ENCODE measurements at places on chromosomes 6 and 20.
A peak's percentile ranks its signal among the peaks of the same experiment; 100 is the strongest.

GRCh38 chr6:18388942-18389341 is 1.8 kb downstream of the RNF144B start:
- DNase-seq, result no peak

GRCh38 chr6:101585501-101585900 is 192.0 kb downstream of the GRIK2 start:
- no peak for DNase-seq

GRCh38 chr20:5657190-5657875 is 92.9 kb upstream of the SHLD1 start:
- DNase-seq, result peak; percentile 34

DNA sequence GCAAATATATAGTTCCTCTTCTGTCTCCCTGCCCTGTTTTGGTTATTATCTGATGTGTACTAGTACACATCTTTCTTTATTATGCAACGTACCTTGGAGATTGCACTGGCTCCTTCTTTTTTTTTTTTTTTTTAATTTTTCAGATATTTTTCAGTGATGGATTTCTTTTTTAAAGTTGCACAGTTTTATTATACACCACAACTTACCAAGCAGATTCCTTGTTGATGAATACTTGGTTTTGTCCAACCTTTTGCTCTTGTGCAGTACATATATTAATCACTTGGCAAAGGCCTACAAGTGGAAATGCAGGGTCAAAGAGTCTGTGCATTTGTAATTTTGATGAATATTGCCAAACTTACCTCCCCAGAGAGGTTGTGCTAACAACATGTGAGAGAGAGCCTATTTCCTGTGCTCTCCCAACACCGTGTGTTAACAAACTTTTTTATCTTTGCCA is 50.1 kb upstream of the RNF24 start:
- DNase-seq, result no peak

DNA sequence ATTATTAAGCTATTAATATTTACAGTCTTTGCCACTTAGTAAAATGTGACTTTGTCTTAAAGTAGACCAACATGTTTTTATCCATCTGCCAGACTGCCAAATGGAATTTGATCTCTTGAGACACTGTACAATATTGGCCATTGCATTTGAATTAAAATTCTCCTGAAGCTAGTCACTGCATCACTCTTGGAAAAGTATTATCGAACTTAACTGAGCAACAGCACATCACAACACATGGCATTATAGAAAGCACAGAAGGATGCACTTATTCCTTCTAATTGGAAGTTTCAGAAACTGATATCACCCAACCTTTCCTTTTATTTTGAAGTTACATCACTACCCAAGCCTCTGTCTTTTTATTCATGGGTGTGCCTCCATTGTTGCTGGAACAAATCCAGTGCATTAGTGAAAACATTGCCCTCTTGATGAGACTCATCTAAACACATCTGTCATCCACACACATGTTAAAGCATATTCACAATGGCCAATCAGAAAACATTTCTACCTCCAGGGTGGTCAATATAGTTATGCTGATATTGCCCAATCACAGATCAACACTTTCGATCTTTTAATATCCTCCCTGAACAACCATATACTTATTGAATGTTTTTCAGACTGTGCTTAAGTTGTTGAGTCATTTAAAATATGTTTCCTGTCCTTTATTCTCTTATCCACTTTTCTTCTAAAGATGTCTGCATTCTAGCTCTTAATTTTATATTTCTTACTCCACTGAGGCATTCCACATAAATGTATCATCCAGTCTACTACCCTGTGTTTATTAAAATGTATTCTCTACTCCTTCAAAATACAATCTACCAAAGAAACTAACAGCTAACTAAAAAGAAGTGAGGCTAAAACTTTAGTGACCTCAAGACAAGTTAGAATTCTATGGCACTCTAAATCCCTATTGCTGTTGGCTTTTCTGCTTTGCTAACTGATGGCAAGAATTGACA is 535.0 kb downstream of the RFPL4B start:
- DNase-seq, result no peak

GRCh38 chr6:156963712-156964700 is 186.8 kb downstream of the ARID1B start:
- DNase-seq, result peak; percentile 73

DNA sequence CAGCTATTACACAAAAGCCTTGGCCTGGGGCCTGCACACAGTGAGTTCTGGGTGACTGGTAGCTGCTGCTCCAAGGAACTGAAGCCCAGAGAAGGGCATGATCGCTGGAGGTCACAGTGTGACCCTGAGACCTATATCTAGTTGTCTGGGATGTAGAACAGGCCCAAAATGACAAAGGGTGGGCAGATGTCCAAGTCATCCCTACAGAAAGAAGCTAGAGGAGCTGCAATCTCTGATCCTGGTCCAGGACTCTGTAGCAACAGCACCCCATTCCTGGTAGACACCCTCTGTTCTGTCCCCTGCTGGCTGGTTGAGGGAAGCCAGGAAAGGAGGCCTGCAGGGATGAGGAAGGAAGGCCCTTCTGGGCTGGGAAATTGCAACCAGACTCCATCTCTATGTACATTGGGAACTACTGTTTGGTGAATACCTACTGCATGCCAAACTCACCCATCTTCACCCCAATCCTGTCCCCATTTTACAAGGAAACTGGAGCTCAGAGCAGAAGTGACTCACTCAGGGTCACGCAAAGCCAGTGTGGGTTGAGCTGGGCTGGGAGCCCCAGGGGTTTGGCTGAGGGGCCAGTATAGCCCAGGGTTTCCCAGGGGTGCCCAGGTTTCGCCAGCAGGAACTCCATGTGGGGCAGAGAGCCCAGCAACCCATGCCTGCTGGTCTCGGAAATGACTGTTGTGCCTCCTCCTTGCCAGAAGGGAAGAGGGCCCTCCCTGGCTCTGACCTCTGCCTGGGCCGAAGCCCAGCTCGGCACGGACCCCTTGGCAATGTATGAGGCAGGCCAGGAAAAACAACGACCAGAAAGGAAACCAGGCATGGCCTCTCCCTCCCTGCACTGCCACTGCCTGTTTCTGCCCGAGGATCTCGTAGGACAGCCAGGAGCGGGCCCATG is 44.9 kb upstream of the TLDC2 start:
- peak; percentile 74 for DNase-seq

GRCh38 chr6:77620278-77620882 is 32.5 kb upstream of the MEI4 start:
- DNase-seq, result no peak

DNA sequence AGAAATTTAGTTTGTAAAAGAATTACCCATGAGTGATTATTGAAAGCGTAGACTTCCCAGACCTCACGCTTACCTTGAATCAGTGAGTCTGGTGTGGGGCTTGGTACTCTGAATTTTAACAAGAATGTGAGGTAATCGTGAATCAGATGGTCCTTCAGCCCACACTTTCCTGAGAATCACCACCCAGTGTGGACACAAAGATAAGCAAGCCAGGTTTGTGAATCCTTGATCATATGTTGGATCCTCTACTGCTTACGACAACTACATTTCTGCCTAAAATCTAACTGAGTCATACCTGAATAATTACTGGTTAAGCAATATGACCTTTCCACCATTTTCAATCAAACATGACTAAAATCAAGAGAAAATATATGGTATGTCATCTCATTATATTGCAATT is 589.3 kb downstream of the TFAP2A start:
- DNase-seq, result no peak

DNA sequence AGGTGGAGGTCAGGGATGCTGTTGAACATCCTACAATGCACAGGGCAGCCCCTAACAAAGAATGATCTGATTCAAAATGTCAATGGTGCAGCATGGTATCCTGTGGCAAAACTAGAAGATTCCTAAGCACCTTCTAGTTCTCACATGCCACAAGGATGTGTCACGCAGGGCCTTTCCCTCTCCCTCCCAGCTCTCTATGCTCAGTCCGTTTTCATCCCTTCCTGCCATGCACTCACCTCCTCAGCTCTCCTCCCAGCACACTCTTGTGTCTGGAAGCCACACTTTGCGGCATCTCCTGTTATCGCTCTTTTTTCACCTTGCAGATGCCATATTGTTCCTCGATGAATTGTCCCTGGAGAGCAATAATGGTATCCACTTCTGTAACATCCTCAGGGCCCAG is 263.4 kb downstream of the CDC5L start:
- no peak for DNase-seq

DNA sequence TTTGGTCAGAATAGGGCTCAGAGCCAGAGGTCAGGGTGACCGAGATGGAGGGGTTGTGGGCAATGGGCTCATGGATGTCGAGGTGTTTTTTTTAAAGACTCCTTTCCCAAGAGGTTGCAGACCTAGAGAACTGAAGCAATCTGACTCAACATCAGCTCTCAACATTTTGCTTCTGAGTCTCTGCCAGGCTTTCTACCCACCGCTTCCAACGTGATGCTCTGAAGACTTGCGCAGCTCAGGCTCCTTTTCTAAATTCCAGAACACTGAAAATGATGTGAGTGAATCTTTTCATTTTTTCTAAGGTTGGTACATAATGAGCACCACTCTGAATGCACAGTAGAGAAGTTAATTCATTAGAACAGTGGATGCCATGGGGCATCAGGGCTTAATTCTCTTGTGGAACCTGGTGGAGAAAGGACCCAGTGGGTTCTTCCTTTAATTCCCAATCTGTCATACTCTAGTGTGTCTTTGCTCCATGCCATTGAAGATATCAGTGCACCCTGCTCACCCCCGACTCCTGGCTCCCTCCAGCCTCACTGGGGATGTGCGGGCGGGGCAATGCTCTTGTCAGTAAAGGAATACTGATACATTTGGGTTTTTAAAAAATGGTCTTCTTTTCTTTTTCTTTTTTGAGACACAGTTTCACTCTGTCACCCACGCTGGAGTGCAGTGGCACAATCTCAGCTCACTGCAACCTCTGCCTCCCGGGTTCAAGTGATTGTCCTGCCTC is 17.0 kb upstream of the KIF13A start:
- DNase-seq, result no peak

DNA sequence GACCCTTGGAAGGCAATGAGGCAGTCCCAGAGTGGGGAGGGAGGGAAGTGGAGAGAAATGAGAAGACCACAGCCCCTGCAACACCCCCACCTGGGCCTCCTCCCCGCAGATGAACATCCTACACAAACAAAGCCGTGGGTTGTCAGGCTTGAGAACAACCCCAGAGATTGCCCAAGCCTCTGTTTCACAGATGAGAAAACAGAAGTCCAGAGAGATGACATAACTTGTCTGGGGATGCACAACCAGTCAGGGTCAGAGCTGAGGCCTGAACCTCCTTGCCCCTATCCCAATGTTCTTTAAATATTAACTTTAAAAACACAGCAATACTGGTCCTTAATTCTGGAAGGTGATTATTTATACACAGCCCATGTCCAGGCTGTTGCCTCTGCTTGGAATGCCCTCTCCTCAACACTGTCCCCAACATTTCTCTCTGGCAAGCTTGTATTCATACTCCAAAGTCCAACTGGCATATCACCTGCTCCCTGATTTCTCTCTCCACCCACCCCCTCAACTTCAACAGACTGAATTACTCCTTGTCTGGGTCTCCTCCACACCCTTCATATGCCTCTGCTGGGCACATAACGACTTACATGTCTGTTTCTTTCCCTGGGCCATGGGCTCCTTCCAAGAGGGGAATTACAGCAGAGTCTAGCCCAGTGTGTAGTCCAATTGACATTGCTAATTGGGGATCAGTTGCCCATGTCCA is 135.5 kb upstream of the LRFN2 start:
- DNase-seq, result no peak

- DNase-seq, result peak; percentile 50
These were observed 12.2 kb upstream of the NCOA3 start for GRCh38 chr20:47489448-47489872.

- no peak for DNase-seq
These were observed 68.6 kb downstream of the ZDHHC14 start for GRCh38 chr6:157449610-157450009.

DNA sequence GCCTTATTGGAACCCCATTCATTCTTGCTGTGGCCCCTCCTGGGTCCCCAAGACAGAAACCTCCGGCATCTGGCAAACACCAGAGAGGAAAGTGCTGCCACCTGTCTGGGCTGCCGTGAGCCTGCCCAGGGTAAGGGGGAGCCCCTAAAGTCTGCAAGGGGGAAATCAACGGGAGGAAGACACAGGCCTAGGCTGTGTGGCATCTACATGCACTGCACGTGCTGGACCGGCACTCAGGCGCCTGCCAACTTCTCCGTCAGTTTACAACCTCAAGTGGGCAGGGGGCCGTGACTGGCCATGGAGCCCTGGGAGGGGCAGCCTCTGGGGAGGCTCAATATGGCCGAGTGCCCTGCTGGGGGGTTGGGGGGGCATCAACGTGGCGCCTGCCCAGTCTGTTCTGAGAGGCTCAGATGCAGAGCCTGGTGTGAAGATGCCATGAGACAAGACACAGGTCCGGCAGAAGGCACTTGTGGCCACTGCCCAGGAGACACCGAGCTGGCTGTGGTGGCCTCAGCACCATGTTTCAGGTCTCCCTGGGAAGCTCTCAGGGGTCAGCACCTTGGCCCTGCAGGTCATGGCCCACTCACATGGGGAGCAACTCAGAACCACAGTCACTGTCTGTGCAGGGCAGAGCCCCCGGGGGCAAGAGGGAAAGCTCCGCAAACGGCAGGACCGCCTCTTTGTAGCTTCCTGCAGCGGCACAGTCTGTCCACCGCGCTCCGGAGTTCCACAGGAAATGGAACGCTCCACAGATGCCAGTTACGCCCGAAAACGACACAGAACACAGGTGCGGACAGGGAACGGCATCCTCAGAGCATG is 8.4 kb downstream of the UCKL1 start:
- DNase-seq, result no peak

- DNase-seq, result no peak
These were observed 254.9 kb downstream of the PRL start for GRCh38 chr6:22041797-22042480.

- no peak for DNase-seq
These were observed 89.5 kb downstream of the ZFP64 start for GRCh38 chr20:52102126-52102525.

DNA sequence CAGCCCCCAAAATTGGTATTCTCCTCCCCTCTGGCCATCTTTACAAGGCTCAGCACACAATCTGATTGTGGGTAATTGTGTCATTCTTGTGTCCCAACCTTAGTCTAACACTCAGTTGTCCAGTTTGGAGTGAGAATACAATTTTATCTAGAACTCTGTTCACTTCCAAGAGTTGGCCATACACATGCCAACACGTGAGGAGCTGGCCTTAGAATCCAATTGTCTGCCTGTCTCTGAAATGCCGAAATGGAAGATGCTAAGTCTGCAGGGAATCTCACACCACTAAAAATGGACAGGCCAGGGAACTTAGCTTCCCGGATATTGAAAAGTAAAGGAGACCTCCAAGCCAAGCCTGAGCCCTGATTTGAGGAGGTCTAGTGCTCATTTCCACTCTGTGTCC is 12.3 kb downstream of the FOXA2 start:
- DNase-seq, result no peak

GRCh38 chr20:5126512-5127203 is at the start of gene CDS2:
Gene CDS2, plus strand, starts transcription at chr20:5127008. Its CDS starts 85 bp downstream, at chr20:5127093.
- peak; percentile 100 for DNase-seq

- no peak for DNase-seq
These were observed 97.3 kb downstream of the ADGRB3 start for GRCh38 chr6:68732423-68732822.

DNA sequence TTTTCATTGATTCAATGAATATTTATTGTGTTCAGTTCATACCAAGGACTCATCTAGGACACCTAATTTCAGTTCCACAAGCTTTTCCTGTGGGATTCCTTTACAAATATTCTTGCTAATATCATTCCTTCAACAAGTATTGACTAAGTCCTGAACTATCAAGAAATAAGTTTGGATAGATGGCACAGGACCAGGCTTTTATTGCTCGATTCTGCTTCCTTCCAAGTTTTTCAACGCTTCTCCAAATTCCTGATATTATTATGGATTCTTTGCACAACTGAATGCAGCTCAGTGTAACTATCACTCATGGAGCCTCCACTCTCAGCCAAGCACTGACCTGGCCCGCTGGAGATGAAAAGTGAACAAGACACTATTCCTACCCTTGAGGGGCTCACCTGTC is 32.7 kb upstream of the COL21A1 start:
- no peak for DNase-seq

Measured in psoas muscle (tissue), 8 donors.